T-helper 22 cell (primary cell): ENCODE measurements at places on chromosomes 2 and 18.

DNA sequence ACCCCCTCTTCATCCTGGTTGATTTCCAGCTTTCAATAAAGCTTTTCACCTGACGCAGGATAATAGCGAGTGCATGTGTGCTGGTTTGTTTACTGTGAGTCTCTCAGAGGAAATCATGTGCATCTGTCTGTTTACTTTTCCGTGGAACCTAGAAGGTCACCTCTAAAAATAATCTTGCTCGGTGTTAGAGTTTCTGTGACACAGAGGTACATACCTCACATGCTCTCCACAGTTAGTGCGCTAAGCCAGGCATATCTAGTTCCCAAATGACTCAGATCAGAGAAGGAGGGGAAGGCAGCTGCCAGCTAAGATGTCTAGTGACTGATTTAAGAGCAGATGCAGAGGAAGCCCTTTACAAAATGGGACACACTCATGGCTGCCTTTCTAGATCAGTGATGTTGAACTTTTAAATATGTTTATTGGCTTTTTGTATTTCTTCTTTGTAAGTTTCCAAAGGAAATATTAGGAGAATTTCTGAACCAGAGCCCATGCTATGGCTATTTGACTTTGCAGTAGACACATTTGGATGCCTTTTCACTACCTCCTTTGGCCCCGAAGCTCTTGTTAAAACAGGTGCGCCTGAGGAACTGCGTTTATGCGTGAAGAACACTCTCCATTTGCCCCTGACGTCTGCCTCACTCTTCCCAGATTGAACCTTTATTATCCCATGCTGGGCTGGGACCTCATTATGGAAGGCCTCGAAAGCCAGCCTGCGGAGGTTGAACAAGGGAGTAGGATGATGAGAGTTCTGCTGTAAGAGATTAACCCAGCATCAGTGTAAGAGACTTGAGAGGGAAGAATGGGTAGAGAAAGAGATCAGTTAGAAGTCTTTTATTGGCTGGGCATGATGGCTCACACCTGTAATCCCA is 145.6 kb downstream of the FAM161A start:
- DNase-seq = no peak

DNA sequence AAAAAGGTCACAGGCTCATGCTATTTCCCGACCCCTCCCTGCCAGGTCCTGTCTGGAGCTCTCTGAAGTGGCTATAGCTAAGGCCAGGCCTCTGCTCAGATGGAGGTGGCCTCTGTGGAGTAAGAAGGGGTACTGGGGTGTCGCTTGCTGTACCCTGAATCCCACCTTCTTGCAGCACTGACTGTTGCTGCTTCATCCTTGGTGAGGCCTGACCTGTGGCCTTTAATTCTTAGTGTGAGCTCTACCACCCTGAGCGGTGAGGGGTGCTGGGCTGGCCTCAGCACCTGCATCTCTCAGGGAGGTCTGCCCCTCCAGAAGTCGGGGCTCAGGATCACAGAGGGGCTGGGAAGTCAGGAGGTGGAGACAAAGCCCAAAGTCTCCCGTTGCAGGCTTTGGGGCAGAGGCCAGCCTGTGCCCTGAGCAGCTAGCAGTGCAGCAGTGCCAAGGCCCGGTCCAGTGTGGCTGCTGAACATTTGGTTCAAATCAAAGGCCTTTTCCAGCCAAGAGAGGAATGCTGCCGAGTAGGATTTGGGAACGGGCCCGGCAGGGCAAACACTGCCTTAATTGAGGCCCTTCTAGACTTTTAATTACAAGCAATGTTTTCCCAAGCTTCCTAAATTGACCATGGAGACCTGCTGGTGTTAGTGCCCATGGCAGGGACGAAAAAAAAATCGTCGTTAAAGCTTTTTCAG is 133.5 kb upstream of the HAAO start:
- no peak for DNase-seq

DNA sequence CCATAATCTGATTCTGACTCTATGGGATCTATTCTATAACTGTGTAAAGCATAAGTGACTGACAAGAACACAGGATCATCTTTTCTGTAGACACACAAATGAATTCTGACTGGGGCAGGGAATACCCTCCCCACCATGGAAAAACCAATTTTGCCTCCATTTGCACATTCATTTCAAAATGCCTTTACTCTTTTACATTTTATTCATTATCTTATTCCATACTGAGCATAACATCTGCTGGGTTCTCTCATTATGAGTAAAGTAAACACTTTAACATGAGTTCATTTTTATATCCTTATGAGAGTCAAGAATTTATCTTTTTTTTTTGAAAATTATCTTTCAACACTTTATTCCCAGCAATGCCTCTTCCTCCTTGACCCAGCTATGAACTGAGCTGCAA is 163.5 kb downstream of the RNF152 start:
- DNase-seq = no peak

DNA sequence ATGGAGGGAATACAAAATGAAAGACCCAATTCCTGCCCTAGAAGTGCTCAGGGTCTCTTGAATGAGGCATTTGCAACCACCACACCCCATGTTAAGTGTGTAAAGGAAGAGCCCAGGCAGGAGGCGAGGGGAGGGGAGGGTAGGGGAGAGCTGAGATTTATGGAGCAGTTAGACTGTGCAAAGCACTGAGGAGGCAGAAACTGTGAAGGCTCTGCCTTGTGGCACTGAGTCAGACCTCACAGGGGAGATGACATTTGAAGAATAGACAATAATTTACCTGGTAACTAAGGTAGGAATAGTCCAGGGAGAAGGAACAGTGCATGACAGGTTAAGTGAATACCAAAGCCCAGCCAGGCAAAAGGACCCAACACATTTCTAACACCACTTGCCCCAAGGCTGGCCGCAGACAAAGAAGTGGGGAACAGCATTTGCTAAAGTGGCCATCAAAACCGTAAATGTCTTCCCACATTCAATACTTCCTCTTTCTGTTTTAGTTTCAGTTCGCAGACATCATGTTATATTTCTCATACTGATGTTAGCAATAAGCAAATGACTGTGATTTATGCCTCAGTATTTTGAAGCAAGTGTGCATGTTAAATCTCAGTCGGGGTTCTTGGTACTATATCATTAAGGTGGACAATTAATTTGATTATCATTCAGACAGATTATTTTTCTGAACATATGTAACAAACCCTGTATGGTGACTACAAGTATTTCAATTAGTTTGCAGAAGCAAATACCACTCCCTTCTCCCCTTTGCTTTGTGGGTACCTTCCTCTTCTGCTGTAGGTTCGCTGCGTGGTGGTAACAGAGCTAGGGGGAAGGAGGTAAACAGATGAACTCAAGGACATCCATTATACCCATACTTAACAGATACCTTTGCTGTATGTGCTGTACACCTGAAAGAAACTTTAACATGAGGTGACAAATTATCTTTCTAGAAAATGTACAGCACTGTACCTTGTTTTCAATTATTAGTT is 27.5 kb downstream of the CDH20 start:
- DNase-seq = no peak

DNA sequence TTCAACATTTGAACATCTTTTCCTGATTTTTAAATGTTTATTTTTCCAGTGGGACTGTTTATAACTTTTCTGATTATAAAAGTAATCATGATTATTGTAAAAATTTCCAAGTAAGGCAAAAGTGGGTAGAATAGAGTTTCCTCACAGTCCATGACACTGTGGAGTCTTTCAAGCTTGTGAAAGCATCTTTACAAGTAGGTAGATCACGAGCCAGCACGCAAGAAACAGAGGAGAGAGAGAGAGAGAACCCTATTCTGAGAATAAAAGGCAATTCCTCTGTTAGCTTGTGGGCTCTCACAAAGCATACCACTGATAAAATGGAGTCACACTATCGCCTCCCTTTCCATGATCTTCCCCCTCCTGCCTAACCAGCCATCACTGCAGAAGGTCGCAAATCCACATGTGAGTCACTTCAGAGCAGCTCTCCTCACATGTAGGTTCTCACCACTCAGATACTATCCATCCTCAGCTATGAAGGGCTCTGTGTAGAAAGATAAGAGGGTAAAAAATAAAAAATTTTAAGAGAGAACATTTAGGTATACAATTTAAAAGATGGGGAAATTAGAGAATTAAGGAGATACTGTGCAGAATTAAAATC is 40.3 kb downstream of the AAK1 start:
- DNase-seq = no peak

GRCh38 chr2:38430196-38430595 is 53.1 kb upstream of the ATL2 start:
- no peak for DNase-seq

GRCh38 chr2:239358062-239358754 is 42.6 kb downstream of the HDAC4 start:
- DNase-seq = no peak

DNA sequence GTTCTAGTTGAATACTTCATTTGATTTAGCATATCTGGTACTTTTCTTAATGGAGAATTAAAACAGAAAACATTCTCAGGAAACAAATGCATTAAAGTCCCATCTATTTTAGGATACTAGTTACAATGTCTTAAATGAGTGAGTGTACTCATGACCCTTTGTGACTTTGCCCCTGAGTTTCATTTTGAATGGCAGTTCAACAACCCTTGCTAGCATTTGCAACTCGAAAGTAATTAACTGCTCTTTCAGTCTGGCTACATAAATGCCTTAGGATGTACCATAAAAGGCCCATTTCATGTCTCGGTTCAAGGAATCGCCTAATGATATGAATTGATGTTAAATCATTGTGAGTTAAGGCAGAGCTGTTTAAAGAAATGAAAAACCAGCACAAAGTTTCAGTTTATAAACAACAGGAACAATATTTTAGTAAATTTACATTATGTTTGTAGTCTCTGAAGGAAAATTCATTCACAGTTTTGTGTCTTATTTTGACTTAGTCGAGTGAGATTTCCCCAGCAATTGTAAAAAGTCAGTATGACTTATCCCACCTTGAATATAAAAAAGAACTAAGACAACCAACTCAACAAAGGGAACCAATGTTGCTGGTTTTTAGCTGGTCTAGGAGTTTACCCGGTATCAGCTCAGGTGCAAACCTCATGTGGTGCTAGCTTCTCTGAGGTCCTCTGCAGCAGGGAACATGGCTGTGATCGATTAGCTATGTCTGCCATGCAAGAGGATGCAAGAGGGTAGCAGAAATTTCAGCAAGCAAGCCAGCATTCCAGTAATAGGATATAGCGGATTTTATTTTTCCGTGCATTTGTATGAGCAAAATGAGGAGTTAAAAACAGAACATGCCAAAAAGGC is 386.2 kb downstream of the PTPRM start:
- DNase-seq = no peak

GRCh38 chr2:143762176-143762928 is 633.1 kb downstream of the ARHGAP15 start:
- DNase-seq = no peak

- no peak for DNase-seq
Observed at GRCh38 chr2:8740136-8740535, 58.3 kb downstream of the ID2 start.

GRCh38 chr2:11203480-11203879 is 48.2 kb downstream of the SLC66A3 start:
- no peak for DNase-seq

DNA sequence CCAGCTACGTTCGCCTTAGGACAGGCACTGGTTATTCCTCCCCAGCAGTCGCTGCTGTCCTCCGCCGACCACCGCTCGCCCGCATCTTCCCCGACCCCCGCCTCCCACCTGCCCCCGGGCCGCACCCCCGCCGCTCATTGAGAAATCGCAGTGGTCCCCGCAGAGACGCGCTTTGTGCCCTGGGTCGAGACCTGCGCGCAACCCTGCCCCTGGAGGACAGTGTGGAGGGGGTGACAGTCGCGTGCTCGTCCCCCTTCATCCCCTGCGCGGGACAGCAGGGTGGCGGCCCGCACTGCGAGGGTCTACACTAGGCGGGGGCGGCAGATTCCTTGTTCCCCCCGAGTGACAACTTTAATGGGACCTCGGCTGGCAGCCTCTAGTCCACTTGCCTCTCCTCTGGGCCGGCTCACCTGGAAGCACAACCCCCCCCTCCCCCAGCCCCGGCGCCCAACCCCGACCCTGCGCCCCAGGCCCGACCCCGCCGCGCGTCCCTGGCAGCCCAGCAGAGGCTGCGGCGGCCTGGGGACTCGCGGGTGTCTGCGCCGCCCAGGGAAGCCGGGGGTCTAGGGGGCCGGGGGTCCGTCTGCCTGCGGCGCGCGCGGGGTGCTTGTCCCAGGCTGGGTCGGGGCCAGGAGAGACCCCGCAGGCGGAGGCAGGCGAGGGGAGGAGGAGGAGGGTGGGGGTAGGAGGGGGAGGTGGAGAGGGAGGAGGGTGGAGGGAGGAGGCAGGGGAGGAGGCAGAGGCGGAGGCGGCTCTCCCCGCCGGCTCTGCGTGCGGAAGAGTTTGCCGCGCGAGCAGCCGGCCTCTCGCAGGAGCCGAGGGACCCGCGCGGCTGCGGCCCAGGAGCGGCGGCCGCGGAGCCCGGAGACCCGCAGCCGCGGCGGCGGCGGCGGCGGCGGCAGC is at the start of gene NPAS2:
TSS of gene NPAS2 (plus strand) at position 770 of the 903 bp plus-strand sequence. CDS start 84,616 bp downstream, outside the sequence.
- no peak for DNase-seq

DNA sequence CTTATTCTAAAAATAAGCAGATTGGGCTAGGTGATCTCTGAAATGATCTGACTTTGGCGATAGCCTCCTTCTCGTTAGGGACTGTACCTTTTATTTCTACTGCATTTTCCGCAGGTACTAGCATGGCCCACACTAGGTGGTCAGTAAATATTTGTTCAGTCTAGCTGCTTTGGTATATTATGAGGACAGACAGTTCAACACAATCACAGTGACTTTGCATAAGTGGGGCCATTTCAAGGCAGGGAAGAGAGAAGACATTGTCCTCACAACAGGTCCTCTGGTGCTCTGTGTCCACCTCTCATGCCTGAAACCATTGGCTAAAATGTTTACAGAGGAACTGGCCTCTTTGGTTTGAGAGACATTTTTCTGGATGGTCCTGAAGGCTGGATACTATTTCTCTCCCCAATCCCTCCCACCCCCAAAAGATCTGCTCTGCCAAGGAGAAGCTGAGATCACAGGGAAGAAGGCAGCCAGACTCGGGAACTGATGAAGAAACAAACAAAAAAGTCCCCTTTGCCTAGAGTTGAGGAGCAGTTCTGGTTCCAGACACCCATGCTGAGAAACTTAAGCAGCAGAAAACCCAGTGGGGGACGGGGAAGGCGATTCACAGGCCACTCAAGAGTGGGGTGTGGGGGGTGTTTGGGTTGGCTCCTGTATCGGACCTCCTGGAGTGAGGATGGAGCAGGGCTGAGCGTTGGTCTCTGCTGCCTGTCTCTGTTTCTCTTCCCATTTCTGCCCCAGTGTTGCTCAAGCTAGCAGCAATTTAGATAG is 2.9 kb upstream of the TNP1 start:
- DNase-seq = no peak

GRCh38 chr2:13666582-13667414 is 950.1 kb downstream of the TRIB2 start:
- no peak for DNase-seq
